ENCODE measurements at places on chromosomes 16 and 17.

- no peak for DNase-seq
Observed at GRCh38 chr16:66886914-66887313, 6.6 kb downstream of the PDP2 start.

DNA sequence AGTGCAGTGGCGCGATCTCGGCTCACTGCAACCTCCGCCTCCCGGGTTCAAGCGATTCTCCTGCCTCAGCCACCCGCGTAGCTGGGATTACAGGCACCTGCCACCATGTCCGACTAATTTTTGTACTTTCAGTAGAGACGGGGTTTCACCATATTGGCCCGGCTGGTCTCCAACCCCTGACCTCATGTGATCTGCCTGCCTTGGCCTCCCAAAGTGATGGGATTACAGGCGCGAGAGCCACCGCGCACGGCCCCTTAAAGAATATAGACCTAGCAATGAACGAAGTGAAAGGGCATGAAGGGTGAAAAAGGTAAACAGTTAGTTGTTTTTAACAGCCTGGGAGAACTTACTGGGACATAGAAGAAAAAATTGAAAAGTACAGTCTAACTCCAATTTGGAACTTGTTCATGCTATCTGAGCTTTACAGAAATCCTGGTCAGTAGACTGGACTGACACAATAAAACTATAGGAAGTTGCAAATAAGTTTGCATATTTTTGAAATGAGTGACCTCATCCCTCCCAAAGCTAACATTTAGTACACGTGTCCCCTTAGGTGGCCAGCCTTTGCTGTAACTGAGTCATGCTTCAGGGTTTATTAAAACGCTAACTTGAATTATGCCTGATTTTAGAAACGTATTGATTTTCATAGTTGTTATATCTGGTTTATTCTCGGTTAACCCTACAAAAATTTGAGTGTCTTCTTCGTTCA, 1.8 kb downstream of the COG1 start:
- DNase-seq, result no peak

DNA sequence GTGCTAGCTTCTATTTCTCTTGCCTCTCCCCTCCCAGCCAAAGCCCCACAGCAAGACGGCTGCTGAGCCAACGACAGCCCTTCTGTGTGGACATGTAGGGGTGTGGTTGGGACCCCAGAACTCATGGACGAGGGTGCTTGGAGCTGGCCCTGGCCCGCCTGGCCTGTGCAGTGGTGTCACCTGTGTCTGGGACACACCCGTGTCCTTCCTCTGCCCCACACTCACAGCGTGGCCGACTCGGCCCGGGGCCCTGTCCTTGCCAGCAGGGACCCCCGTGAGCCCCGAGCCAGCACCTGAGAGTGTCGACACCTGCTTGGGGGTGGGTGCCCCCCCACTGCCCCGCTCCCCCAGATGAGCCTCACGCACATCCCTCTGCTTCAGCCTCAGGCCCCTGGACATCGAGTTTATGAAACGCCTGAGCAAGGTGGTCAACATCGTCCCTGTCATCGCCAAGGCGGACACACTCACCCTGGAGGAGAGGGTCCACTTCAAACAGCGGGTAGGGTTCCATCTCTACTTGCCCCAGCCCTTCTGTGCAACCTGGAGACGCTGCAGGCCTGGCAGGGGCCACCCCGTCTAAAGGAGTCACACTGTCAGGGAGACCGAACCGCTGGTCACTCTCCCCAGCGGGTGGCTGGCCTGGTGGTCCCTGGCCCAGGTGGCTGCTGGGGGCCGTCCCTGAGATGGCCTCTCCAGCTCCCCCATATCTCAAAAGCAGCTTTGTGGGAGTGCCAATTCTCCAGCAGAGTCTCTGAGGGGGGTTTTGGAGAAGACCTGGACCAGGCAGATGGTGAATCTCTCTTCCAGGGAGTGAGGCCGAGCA, 349.8 kb downstream of the SEC14L1 start:
- DNase-seq, result no peak

DNA sequence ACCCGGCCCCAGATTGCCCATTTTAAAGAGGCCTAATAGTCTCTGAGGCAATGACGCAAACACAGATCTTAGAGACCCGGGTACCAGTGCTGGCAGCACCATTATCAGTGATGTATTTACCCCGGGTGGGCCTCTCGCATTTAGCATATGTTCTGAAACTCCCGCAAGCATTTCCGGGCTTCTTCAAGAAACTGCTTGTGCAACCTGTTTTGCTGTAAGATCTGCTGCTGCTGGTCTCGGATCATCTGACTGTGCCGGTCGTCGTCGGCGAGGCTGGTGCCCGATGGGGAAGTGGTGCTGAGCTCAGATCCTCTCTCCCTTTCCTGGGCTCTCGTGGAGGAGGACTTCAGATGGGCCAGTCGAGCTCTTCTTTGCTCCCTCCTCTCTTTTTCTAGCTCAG, 12.5 kb downstream of the CEP295NL start:
- no peak for DNase-seq

DNA sequence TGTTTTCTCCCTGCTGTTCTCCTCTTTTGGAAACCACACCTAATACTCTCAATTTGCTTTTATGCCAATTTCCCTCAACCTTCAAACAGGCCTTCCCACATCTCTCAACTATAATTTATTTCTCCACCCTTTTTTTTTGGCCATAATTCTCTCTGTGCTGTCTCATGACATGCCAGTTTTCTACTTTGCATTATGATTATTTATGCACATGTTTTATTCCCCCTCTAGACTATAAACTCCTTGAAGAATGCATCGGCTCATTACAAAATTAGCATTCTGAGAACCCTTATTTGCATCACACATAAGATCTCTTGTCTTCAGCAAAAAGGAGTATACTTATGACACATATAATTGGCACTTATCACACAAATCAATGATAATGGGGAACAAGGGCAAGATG, 10.9 kb upstream of the LYRM9 start:
- no peak for DNase-seq

- no peak for DNase-seq
Observed at GRCh38 chr16:85888405-85889331, 10.3 kb upstream of the IRF8 start.

DNA sequence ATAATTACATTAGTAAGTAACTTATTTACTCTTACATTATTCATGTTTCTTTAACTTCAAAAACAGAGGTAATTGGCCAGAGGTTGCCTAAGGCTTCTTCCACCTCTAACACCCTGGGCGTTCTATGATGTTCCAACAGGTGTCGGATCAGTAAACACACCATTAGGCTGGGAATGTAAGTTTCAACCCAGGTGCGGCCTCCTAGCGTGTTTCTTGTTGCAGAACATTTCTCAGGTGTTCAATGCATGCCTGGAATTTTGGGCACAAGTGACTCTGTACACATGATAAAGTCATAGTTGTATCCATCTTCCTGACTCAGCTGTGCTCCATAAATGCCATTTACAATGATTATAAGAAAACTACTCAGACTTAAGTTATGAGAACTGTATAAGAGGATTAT, 1.0 kb downstream of the KRTAP2-2 start:
- no peak for DNase-seq

DNA sequence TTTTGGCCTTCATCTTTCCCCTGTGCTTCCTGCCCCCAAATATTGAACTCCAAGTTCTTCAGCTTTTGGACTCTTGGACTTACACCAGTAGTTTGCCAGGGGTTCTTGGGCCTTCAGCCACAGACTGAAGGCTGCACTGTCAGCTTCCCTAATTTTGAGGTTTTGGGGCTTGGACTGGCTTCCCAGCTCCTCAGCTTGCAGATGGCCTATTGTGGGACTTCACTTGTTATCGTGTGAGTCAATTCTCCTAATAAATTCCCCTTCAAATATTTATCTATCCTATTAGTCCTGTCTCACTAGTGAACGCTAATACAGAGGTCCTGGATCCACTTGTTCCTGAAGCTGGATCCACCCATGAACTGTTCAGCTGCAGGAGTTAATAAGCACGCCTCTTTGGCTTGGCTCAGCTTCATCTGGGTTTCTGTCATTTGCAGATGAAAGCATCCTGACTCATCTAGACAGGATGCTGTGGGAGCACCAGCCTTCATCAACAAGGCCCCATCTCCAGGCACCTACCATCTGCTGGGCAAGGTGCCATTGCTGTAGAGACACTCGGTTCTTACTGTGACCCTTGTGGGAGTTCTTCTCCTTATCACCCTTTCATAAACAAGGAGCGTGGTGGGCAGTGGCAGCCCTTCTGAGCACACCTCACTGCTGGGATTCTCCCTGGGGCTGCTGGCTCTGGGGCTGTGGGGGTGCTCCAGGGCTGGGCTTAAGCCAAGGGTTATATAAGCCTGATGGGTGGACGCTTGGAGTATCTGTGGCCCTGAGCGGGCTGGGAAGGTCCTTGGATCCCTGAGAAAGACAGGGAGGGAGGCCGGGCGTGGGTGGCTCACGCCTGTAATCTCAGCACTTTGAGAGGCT, 23.1 kb downstream of the LAT start:
- DNase-seq, result no peak
